ENCODE measurements at places on chromosomes 11 and 22.

DNA sequence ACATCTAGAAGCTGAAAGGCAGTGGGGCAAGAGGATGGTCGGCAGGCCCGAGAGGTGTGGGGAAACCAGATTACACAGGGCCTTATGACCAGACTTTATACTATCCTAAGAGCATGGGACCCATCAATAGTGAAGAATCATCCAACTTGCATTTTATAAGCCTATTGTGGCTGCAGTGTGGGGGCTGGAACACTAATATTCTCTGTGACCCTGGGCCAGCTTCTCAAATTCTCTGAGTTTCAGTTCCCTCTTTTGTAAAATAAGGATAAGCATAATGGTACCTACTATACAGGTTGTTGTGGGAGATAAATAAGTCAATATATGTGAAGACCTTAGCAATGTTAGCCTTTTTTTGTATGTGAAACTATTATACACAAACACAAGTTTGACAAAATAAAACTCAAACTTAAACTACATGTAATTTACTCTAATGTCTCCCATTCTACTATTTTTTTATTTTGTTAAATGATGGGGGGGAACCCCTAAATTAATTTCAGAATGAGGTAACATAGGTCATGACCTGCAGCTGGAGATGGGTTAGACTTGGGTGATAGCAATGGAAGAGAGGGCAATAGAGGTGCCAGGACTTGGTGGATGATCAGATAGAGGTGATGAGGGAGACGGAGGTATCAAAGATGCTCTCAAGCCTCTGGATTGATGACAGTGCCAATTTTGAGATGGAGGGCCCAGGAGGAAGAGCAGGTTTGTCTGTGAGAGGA is 30.1 kb downstream of the SMCO4 start:
- DNase-seq, result no peak

DNA sequence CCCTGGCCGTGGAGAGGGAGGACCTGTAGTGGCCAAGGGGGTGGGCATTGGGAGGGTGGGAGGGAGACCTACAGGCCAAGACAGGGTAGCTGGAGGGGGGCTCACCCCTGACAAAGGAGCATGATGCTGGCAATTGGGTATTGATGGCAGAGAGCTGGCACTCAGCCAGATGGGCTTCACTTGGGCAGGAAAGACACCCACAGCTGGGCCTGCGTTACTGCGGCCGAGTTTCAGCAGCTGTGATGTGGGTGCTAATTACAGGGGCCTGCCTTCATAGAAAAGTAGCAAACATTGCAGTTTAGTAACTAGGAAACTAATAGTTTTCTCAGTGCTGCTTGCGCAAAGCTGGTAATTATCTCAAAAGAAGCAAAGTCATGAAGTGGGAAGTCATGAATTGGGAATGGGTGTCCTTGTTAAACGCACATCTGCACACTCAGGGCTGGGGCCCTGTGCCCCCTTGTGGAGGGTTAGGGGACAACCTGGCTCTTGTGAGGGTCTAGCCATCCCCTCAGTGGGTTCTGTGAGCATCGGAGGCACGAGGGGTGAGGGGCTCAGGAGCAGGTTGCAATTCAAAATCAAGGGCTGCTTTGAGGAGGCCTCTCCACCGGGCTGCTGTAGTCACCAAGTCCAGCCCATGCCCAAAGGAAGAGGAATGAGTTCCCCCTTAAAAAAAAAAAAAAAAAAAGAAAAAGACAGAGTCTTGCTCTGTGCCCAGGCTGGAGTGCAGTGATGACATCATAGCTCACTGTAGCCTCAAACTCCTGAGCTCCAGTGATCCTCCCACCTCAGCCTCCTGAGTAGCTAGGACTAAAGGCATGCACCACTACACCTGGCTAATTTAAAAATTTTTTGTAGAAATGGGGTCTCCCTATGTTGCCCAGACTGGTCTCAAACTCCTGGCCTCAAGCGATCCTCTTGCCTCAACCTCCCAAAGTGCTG is 24.4 kb upstream of the TXNRD2 start:
- no peak for DNase-seq

DNA sequence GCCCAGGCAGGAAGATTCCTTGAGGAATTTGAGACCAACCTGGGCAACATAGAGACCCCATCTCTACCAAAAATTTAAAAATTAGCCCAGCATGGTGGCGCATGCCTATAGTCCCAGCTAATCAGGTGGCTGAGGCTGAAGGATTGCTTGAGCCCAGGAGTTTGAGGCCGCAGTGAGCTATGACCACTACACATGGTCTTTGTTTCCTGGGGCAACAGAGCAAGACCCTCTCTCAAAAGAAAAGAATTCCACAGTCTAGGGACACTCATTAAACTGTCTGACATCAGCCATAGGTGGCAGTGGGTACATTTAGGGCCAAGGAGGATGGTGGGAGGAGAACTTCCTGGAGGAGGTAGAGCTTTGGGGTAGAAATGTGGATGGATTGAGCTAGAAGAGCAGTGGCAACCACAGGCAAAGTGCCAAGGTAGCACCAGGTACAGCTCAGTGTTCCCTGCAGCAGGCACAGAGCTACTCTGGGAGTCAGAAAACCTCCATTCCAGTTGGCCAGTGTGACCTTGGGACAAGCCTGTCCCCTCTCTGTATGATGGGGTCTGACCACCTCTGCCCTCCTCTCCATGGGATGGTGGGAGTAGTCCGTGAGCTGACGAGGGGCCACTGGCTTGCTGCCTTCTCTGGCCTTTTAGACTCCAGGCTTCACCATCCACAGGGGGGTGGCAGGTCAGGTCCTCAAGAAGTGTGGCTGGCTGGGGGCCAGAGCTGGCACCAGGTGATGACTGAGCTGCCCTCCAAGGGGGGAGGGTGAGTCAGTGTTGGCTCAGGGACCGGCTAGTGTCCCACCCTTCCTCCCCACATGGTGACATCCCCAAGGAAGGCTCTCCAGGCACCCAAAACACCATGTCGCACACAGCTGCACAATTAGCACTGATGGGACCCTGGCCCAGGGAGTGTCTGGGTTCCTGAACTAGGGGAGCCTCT is 3.7 kb upstream of the CLCF1 start:
- DNase-seq, result no peak

DNA sequence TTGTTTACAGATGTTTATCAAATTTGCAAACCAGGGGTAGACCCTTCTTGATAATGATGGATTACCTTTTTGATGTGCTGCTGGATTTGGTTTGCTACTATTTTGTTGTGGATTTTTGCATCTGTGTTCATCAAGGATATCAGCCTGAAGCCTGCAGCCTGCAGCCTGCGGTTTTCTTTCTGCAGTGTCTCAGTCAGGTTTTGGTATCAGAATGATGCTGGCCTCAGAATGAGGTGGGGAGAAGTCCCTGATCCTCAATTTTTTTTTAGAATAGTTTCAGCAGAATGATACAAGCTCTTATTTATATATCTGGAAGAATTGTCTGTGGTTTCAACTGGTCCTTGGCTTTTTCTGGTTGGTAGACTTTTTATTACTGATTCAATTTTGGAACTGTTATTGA is 19.7 kb upstream of the RAB38 start:
- DNase-seq, result no peak

GRCh38 chr11:66638177-66639065 is at the start of gene RBM4:
Gene RBM4 (plus strand): TSS chr11:66638703. CDS start chr11:66639712, 1,009 bp downstream.
- DNase-seq, result peak; percentile 87

DNA sequence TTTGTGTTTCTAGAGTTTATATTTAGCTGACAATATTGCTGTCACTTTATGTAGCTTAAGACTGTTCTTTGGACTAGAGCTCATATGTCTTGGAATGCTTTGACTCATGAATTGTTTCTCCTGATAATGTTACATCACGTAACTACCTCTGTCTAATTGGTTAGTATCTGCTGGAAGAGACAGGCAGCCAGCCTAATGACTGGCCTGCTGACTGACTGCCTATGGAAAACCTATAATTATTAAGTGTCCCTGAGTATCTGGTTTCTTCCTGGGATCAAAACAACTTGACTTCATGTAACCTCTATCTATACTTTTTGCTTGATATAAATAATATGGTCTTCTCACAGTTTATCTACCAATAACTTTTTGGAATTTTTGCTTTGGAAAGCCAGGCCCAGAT is 9.4 kb downstream of the SOX6 start:
- no peak for DNase-seq

DNA sequence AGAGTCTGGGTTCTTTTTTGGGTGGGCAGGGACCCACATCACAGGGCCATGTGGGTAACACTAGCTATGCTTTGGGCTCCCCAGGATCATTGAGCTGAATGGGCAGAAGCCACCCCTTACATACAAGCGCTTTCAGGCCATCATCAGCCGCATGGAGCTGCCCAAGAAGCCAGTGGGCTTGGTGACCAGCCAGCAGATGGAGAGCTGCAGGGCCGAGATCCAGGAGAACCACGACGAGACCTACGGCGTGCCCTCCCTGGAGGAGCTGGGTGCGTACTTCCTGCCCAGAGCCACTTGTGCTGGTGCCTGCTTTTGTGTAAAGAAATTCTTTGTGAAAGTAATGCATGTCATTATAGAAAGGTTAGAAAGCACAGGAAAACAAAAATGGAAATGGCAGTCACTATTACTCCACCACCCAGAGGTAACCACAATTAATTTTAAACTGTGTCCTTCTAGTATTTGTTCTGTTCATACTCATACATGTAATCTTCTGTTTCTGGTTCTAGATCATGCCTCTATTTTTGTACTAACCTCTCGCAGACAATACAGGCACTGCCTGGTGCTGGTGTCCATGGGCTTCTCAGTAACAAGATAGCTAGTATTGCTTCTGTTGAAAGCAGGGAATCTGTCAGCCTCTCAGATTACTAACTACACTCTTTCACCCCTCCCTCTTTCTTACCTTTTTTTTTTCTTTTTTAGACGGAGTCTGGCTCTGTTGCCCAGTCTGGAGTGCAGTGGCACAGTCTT is 13.7 kb downstream of the CRY2 start:
- DNase-seq, result no peak

DNA sequence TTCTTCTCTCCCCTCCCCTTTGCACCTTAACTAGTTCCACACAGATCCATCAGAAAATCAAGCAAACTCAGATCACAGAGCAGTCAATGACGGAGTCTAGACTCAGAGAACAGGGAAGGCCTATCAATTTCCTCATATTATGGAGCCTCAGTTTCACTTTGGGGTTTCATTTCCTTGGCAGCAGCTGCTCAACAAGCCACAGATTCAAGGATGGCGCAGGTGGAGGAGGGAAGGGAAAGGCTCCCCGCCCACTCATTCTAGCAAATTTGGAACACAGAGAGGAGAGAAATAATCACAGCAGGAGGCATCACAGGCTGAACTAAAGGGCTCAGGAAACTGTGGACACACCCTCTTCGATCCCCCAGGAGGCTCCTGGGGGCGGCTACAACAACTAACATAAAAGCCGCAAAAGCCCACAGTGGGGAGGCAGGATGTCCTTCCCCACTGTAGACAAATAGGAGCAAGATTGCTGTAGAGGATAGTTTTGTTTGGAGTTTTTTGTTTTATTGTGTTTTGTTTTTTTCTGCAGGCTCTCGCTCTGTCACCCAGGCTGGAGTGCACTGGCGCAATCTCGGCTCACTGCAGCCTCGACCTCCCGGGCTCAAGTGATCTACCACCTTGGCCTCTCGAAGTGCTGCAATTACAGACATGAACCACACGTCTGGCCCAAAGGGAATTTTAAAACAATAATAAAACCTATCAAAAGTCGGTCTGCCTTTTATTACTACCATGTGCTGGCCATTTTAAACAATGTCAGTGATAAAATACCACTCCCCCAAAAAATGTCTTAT is 3.4 kb downstream of the PLAAT3 start:
- no peak for DNase-seq

DNA sequence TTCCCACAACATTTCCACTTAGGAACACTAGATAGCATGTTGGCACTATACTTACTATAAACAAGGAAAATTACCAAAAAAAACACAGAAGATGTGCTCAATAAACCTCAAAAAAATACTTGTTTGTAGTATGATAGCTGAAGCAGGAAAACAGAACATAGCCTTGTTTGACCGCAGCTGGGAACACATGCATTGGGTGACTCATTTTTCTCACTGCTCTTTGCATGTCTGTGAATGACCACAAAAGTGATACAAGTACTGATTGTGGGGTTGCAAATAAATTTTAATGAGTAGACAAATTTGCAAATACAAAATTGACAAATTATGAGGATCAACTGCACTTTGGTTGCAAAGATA is 22.8 kb upstream of the GUCY1A2 start:
- DNase-seq, result no peak

Data from stimulated activated CD8-positive, alpha-beta memory T cell treated with anti-CD3 and anti-CD28 coated beads, Interleukin-4, amount 100 ng/mL, for 4 hours (primary cell).